ENCODE measurements at places on chromosomes 13 and 19.

- DNase-seq = no peak
Measured at GRCh38 chr13:60787083-60787482, 390.1 kb downstream of the TDRD3 start.

- DNase-seq = peak; percentile 85
Measured at GRCh38 chr19:11197291-11198174, at the start of gene KANK2. TSS of gene KANK2 (minus strand) at chr19:11197545. CDS start at chr19:11194511, 3,034 bp downstream.

DNA sequence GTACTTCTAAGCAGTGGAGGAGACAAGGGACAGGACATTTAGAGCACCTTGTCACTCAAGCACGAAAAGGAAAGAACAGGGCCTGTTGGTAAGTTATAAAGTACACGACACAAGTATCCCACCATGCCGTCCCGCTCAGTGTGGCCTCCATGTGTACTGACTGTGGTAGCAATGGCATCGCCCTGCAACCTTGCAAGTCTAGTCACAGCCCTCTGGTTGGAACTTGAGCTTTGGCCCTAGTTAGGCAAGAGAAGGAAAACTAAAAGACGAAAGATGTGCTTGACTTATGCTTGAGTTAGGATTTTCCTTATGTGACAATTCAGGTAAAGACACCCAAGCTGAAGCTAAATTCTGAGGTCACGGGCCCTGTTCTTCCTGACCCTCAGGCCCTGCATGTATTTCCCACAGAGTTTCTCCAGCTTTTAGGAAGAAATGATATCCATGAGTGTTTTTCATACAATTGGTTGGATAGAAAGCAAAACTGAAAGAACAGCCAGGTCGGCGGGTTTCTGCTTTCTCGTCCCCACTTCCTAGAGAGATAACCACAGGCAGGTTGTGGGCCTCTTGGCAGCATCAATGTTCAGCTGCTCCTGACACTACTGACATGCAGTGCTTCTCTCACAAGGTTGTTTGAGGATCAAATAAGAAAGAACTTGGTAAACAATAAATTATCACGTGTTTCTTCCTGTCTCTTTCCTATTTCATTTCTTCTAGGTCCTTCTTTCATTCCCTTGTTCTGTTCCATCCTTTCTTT is 216.2 kb downstream of the IRS2 start:
- no peak for DNase-seq

- no peak for DNase-seq
Measured at GRCh38 chr13:105207572-105208293, 1327.7 kb downstream of the EFNB2 start.

- DNase-seq = no peak
Measured at GRCh38 chr19:55047951-55048350, 9.9 kb upstream of the GP6 start.

DNA sequence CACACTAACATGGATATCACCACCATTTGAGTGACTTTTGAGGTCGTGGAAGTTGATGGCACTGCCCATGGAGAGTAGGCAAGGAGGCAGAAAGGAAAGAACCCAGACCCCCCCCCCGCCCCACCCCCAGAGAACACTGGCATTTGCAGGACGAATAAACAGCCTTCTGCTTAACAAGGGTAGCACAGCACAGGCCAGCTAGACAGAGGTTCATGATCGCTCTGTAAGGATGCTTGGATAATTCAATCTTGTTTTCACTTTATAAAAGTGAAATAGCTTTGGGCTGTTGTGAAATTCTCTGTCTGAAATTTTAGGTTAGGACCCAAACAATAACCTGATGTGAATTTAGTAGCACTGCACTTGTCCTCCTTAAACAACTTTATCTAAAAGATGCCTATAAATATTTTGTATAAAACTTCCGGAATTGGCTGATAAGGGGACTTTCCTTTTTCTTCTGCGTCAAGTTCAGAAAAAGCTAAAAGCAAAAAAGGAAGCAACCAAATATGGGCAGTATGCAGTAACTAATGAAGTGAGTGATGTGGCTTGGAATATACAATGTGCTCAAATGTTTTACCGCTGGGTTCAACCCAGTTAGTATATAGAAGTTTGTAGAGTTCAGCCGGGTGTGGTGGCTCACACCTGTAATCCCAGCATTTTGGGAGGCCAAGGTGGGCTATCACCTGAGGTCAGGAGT is 163.7 kb downstream of the SHISA2 start:
- DNase-seq = no peak

DNA sequence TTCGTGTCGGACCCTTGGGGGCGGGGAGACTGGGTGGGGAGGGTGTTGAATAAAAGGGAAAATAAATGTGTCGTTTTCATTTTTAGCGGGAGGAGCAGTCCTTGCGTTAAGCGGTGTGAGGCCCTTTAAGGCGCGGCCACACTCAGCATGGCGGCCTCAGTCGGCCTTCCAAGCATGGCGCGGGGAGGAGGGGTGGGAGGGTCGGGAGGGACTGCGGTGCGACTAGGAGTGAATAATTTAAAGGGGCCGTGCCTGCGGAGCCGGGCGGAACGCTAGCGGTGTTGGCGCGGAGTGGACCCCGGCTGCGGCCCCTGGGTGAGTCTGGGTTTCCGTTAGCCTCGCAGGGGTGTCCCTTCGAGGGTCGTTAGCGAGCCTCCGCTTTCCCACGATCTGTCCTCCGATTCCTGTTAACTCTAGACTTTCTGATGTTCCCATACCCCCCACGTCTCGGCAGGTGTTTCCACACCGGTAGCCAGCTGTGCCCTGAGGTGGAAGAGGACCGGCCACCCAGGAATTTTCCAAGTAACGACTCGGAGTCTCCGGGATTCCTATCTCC is 1.5 kb upstream of the PNPLA6 start:
- DNase-seq = peak; percentile 90

DNA sequence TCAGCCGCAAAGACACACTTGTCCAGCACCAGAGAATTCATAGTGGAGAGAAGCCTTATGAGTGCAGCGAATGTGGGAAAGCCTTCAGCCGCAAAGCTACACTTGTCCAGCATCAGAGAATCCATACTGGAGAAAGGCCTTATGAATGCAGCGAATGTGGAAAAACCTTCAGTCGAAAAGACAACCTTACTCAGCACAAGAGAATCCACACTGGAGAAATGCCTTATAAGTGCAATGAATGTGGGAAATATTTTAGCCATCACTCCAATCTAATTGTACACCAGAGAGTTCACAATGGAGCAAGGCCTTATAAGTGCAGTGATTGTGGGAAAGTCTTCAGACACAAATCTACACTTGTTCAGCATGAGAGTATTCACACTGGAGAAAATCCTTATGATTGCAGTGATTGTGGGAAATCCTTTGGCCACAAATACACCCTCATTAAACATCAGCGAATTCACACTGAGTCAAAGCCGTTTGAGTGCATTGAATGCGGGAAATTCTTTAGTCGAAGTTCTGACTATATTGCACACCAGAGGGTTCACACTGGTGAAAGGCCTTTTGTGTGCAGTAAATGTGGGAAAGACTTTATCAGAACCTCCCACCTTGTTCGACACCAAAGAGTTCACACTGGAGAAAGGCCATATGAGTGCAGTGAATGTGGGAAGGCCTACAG is 6.8 kb downstream of the ZNF134 start:
- DNase-seq = no peak

- DNase-seq = no peak
Measured at GRCh38 chr13:22162889-22163288, 492.0 kb downstream of the FGF9 start.

DNA sequence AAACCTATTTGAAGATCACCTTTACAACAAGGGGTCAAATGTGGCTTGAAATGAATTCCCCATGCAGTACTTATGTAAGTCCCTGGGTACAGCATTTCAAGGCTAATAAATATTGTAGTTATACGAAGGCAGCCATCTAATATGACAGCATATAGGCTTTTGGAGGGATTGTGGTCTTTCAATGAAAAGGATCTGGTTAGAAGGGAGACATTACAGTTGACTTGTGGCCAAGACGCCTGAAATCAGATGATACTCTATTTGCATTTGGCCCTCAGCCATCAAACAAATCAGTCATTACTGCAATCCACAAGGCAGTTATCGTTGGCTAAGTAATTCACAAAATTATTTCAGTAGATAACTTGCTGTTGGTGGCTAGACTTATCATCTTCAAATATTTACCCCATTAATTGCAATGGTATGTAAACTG is 242.7 kb downstream of the DCLK1 start:
- peak; percentile 67 for DNase-seq

DNA sequence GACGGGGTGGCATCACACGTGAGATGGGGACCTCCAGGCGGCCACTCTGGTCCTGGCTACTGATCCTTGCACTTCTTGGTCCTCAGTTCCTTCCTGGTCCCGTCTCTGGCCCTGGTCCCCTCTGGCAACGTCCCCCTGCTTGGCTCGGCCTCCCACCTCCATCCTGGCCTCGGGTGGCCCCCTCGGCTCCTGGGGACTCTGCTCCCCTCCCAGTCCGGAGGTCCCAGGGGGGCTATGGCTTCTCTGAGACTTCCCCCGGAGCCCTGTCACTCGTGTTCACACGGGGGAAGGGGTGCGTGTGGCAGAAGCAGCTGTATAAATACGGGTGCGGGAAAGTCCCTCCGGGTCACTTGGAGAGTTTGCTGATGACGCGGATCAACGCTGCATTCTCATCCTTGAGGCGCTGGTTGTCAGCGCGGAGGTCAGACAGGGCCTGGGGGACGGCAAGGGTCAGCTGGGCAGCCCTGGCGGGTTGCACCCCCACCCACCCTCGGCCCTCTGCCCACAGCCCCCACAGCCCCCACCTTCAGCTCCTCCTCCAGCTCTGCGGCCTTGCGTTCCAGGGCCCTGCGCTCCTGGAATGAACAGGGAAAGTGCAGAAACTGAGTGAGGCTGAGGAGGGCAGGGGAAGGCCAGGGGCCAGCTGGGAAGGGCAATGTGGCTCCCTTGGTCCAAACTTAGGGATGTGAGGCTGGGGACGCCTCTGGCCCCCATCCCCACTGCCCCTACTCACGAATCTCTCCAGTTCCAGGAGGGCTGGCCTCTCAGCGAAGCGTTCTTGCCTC is 15.6 kb downstream of the EPS8L1 start:
- no peak for DNase-seq

DNA sequence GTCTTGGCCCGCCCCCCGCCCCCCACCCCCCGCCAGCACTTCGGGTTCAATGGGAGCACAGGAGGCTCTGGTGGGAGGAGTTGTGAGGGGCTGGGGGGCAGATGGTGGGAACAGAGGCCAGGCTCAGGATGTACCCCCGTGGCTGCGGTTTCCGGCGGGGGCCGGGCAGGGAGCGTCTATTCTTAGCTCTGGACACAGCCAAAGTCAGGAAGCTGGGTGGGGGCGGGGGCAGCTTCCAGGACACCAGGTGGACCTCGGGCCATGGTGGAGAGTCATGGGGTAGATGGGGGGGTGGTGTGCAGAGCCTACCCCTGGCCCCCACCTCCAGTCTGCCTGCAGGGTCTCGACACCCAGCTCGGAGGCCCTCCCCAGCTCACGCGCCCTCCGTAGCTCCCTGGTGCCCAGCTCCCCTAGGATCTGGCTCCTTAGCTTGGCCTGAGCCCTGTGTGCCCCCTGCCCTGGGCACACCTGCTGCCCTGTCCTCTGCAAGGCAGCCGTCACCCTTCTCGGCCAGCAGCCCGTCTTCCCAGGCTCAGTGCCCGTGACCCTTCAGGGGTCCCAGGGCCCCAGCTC is 2.2 kb upstream of the TBXA2R start:
- DNase-seq = no peak

DNA sequence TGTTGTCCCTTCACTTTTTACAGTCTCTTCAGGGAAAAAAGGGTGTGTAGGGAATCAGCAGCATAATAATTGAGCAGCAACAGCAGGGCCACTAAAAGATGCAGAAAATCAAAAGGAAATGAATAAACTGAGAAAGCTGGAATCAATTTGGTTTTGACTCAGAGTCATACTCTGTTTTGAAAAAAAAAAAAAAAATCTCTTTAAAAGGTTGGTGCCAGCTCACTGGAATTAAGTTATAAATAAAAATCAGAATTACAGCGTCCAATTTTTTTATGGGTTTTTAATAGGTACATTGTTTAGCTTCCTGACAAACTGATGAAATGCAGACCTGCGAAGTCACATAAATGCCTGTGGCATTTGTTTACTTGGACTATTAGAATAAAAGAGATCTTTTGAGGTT is 231.9 kb downstream of the COG6 start:
- DNase-seq = no peak

GRCh38 chr13:46982856-46983582 is 86.2 kb upstream of the HTR2A start:
- no peak for DNase-seq

- no peak for DNase-seq
Measured at GRCh38 chr19:38723990-38724854, 20.1 kb downstream of the CAPN12 start.

DNA sequence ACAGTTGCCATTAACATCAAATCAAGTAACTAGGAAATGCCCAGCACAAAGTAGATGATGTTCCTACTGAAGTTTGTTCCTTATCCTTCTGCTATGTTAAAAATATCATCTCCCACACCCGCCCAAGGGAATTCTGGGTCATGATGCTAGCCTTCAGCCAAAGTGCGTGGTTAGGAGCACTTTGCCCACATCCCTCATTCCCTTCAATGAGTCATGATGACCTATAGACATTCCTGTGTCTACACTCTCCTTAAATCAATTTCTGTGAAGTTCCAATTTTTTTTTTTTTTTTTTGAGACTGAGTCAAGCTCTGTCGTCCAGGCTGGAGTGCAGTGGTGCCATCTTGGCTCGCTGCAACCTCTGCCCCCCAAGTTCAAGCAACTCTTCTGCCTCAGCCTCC is 17.0 kb downstream of the RXFP2 start:
- no peak for DNase-seq

- no peak for DNase-seq
Measured at GRCh38 chr13:53807251-53807834, 778.7 kb downstream of the OLFM4 start.

DNA sequence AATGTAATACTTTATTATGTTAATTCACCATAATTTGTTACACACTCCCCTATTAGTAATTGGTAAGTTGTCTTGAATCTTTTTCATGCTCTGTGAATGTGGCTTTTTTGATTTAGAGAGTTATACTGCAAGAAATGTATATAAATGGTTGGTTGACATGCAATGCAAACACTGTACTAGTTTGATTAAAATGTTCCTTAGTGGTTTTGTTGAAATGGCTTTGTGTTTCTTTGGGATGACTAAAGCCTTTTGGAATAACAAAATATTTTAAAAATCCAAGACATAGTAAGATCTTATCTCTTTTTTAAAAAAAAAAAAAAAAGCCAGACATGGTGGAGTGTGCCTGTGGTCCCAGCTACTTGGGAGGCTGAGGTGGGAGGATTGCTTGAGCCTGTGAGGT is 10.5 kb downstream of the LAMP1 start:
- no peak for DNase-seq

- no peak for DNase-seq
Measured at GRCh38 chr19:40982594-40983101, 8.4 kb upstream of the CYP2B6 start.

DNA sequence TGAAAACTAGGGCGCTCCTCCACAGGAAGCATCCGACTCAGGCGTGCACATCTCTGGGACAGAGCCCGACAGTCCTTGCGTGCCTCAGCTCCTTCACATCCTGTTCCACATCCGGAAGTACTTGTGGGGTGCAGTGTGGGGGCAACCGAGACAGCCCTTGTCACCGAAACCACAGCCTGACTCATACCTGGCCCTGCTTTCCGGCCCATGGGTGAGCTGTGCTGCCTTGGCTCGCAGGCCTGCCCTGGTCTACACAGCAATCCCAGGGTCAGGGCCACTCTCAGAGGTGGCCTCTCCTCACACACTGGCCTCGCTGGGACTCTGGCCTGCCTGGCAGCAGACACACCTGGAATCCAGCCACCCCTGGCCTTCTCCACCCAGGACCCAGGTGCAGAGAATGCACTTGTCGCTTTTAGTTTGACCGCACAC is 100.4 kb downstream of the STK24 start:
- DNase-seq = no peak

All from NCI-H1105 (cell line).